Activated CD8-positive, alpha-beta memory T cell treated with anti-CD3 and anti-CD28 coated beads, Interleukin-2, amount 10 ng/mL, durations not matched to agents 7 days and 5 days (primary cell): ENCODE measurements at places on chromosomes 1 and 21. TPM values are rescaled to one million over a fixed set of nuclear protein-coding genes. Genes with fewer than 3 reads are reported as not detected.
A peak's percentile ranks its signal among the peaks of the same experiment; 100 is the strongest.

DNA sequence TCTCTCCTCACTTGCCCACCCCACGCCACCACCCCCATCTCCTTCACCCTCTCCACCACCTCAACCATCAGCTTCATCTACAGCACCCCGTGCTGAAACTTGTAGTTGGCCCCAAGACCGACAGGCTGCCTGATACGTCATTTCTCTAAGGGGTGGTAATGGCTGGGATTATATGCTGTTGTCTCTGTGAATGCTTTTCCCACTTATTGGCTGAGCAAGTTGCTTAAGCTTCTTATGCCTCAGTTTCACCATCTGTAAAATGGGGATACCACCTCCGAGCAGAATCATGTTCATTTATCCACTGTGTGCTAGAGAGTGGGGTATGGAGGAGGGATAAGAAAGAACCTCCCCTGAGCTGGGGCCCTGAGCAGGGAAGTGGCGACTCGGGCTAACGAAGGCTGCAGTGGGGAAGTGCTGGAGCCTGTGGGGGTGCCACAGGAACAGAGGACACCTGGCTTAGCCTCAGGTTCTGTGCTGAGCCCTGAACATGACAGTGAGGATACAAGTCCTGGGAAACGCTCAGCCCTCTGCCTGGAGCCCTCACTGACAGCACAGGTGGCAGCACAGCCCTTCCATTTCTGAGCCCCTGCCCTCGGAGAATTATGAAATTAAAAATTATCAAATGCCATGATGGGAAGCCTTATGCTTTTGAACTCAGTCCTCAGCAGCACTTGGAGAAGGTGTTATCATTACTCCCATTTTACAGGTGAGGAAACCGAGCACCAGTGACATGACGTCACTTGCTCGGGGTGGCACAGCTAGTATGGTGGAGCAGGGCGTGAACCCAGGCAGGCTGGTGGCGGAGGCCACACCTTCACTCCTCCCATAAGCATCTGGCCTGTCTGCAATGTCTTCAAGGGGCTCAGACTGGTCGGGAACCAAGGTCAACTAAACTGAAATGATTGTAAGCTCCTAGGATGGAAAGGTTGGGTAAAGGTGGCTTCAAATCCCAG is 2.8 kb downstream of the MATN1 start:
- no peak for DNase-seq

DNA sequence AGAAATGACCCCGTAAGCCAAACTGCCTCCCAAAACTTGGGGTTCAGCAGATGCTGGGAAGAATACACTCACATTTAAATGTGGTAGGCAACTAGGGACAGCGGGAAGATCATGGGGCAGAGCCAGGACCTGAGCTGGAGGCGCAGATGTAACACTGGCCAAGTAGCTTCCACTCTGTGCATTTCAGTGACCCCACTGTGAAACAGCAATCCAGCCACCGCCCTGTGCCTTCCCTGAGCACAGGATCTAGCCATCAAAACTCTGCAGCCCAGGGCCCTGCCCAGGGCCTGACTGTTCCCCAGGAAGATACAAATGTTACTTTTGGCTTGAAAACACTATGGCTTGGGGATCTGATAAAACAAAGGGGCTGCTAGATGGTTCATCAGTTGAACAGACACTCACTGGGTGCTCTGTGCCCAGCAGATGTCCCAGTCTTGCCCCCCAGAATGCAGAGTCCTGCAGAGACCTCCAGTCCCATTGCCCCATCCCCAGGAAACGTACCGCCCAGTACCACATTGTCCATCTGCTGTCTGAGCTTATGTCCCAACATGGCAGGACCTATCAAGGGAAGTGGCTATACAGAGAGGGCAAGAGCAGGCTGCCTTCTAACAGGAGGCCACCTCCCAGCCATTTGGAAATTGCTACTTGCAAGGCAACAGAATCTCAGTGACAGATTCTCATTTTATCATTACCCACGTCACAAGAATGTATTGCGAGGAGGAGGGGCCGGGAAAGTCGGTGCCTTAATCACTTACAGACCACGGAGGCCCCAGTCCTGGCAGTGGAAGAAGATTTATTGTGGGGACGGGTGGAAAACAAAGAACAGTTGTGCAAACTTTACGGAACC is 124.0 kb downstream of the DMRTB1 start:
- no peak for DNase-seq

MX2 gene
- total RNA-seq = 158 TPM

DNA sequence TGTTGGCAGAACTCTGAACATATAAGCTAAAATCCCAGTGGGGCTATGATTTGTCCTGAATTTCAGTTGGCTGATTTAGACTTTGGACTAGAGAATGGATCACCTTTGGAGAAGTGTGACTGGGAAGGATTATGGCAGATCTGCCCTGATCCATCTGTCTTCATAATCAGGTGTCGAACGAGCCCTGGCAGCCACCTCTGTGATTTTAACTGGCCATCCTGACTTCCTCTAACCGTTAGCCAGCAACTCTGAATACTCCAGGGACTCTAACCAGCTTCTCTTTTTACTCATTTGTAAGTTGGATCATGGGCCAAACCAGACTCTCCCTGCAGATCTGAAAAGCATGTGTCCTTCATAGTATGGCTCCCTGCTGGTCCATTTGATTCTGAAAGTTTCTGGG is 32.0 kb downstream of the ACTN2 start:
- no peak for DNase-seq

LIPI gene
- total RNA-seq = not detected

TNFRSF8 gene
- total RNA-seq = 14.8 TPM

HCRTR1 gene
- not detected for total RNA-seq

GRCh38 chr1:81412954-81413353 is 387.8 kb upstream of the ADGRL2 start:
- DNase-seq = no peak

- no peak for DNase-seq
Observed at GRCh38 chr1:184935920-184936798, 38.1 kb downstream of the NIBAN1 start.

DNA sequence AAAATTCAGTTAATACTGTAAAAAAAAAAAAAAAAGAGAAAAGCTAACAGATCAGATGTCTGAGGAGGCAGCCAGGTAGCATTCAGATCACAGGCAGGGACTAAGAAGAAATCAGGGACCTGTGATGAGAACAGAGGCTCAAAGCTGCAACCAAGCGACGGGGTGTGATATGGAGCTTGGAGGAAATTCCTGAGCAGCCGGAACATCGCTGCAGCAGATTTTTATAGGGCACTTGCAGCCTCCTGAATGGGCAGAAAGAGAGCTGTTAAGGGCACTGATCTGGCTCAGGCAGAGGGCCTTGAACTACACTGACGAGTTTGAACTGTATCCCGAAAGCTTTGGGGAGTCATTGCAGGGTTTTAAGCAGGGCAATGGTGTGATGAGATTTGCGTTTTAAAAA is 315.4 kb downstream of the ADGRL2 start:
- DNase-seq = no peak

DNA sequence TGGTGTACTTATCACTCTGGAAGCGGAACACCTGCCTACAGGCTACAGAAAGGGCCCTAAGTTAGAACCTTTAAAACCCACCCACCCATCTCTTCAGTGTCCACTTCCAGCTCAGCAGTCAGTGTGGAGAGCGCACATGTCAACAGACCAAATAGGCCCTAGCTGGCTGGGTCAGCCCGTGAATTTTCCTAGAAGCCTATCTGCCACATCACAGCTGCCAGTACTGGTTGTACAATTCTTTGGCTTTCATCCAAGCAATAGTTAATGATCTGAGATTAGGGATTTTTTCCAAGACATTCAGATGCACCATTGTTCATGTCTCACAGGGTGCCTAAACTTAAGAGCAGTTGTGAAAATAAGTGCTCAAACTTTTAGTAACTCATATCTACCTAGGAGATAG is 197.1 kb downstream of the KCNK2 start:
- DNase-seq = no peak

ZNF691 gene
- 13.9 TPM for total RNA-seq

DNA sequence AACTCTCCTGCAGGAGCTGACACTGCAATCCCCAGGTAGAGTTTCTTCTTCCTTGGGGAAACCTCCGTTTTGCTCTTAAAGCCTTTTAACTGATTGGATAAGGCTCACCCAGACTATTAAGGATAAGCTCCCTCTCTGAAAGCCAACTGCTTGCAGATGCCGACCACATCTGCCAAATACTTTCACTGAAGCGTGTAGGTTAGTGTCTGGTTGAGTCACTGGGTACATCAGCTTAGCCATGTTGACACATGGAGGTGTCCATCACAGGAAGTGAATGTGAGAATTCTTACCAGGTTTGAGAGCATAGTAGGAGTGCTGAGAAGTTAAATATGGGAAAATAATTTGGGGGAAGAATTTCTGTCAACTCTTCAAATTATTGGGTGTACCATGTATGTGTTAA is 202.0 kb downstream of the AJAP1 start:
- no peak for DNase-seq

DNA sequence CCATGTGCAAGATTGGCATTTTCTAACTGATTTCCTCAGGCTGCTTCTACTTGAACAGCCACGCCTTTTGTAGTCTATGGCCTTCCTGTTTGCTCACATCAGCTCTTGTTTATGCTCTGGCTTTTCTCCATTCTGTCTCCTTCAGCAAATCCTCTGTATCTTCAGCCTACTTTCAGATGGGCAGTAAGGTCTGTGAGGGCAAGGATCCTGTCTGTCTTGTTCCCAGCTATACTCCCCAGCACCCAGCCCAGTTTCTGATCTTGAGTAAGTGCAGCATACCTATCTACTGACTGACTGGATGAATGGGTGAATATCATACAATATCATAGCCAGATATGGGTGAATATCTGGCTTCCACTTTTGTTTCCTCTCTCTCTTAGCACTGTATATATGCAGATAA is 438.1 kb downstream of the LMO4 start:
- no peak for DNase-seq

PLA2G2F gene
- total RNA-seq = not detected

GRCh38 chr21:38310646-38311485 is 54.1 kb downstream of the KCNJ15 start:
- no peak for DNase-seq

DNA sequence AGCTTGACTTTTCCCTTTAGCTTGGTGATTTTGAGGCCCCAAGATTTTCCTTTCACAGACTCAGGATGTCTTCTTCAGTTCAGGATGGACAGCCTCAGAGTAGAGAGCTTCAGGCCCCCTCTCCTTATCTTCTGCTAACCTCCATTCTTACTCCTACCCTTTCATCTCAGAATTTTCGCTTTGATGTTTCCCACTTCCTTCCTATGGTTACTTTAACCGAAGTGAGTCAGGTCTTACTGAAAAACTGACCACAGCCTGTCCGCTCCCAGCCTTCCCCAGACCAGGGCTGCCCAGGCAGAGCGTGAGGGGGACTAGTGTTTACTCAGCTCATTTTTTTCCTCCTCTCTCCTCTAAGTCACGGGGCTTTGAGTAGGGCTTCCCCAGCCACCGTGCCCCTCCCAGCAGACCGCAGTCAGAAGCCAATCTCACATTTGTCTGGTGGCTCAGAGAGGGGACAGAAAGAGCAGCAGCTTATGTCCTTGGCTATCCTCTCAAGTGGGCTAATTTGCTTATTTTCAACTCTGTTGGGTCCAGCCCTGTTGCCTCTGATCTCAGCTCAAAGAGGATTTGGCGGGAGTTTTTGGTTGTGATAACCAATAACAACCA is 4.2 kb upstream of the IL19 start:
- DNase-seq = peak; percentile 91

DNA sequence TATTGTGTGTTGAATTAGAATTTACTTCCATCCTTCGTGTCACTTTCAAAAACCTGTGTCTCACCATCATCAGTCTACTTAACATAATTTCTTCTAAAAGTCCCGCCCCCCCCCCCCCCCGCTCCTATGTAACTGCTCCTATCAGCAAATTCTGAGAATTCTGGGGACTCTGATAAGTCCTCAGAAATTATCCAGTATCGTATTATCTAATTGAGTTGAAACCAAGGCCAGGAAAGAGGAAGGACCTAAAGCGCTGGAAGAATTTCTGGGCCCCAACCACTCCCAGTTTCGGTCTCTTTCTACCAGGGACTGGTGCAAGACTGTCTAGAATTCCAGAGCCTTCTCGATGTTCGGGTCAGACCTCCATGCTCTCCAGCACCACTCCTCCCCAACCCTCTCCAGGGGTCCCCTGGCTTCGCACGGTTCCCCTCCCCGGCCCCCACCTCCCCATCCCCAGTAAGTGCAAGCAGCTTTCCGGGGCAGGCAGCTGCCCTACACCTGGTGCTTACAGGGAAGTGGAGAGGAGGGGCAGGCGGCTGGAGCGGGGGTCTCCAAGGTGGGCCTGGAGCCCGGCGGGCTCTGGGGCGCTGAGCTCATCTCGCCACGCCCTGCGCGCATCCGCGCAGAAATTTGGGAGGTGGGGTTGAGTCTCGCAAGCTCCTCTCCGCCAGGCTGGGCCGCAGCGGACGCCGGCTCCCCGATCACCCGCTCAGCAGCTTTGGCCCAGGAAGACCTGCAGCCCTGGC is 16.0 kb upstream of the ZNF496 start:
- no peak for DNase-seq

GRCh38 chr1:204544321-204544720 is 28.1 kb downstream of the MDM4 start:
- no peak for DNase-seq

DNA sequence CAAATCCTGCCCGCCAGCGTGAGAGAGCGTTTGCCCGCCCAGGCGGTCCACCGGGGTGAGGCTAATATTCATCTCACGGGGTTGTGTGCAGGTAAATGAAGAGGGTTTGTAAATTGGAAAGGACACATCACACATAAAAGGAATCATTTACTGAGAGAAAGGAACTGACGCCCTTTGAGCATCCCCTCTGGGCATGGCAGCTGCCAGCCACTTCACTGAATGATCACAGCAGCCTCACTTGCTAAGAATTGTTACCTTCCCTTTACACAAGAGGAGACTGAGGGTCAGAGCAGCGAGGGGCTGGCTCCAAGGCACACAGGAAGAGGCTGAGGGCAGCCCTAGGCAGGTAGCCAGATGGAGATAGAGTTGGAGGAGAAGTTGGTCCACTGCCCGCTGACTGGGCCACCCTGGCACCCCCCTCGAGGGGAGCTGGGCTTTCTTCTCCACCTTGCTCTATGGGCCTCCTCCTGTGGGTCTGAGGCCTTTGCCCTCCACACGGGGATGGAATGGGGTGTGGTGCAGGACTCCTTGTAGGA is 96.0 kb downstream of the FOXD2 start:
- no peak for DNase-seq

LRRC39 gene
- 0.68 TPM for total RNA-seq

CA6 gene
- total RNA-seq = 10.1 TPM

GRCh38 chr1:175419684-175420517 is 227.3 kb upstream of the KIAA0040 start:
- no peak for DNase-seq

DNA sequence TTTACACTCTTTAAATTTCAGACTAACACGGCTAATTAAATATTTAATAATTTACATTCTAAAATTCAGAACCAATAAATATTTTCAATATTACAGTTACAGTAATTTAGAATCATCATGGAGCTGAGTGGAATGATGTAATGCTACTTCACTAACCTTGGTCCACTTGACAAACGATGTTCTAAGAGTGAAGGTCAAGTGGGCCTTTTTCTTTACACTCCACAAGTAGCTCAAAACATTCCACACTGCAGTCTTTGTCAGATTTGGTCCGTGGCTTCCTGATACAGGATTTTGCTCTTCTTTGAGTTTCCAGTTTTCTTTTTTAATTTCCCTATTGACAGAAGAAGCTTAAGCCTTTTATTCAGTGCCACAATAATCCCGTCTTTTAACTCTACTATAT is 164.6 kb upstream of the NRIP1 start:
- no peak for DNase-seq

C1orf122 gene
- total RNA-seq = 19.8 TPM

FNDC5 gene
- not detected for total RNA-seq

GRCh38 chr21:27569831-27570230 is 602.9 kb upstream of the ADAMTS5 start:
- DNase-seq = no peak
